Kidney (tissue), 22 donors: ENCODE measurements at places on chromosomes 4 and X. TPM values are rescaled to one million over a fixed set of nuclear protein-coding genes. Genes with fewer than 3 reads are reported as not detected.
A peak's percentile ranks its signal among the peaks of the same experiment; 100 is the strongest.

DNA sequence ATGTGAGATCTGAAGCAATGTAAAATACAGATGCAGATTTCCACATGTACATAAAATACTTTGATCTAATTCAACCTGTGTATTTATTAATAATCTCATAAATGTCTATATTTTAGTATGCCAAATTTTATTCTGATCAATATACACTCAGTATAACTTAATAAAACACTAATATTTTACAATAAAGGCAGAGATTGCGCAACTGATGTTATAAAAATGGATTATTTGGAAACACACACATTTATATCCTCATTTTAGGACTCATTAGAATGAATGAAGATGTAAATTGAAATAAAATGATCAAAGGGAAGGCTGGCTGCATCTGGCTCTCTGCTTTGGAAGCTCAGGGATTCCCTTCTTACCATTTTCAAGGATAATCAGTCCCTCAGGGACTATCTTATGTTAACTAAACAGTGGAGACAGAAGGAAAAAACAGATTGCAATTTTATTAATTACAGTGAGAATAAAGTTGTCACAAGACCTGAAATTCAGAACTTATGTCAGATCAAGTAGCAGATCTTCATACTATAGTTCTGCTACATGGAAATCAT is 900.9 kb upstream of the EPHA5 start:
- H3K36me3 ChIP-seq, result no peaks in the 10 kb centered on the region
- no peak overlapping the region for H3K4me3 ChIP-seq
- H3K27me3 ChIP-seq, result no peaks in the 10 kb centered on the region
- no peak overlapping the region for H3K27ac ChIP-seq
- no peak for DNase-seq

- no peaks in the 10 kb centered on the region for H3K36me3 ChIP-seq
- H3K4me3 ChIP-seq, result no peak overlapping the region
- no peaks in the 10 kb centered on the region for H3K27me3 ChIP-seq
Measured at GRCh38 chr4:2891294-2891693, 47.6 kb downstream of the ADD1 start.

- H3K4me3 ChIP-seq, result no peak overlapping the region
- no peak overlapping the region for H3K27ac ChIP-seq
- H3K27me3 ChIP-seq, result no peaks in the 10 kb centered on the region
- DNase-seq, result no peak
Measured at GRCh38 chrX:84933956-84934556, 69.6 kb upstream of the APOOL start.

DNA sequence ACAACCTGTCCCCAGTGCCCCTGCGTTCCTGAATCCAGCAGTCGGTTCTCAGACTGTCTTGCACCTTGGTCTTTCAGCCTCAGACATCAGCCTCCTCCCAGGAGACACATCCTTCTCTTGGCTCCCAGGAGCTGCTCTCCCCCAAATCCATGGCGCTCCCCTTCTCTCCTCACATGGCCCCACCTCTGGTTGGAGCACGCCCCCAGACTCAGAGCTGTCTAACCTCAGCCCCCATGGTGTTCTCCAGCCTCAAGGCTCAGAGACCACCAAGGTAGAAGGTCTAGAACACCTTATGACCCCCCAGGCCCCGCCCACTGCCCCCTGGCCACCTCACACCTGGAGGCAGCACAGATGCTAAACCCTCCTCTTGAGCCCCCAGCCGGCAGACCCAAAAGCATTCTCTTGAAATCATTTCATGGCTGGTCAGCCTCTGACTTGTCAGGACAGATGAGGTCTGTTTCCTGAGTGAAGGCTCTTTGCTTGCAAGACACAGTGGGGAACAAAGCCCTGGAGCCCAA is 47.9 kb downstream of the ADRA2C start:
- no peak overlapping the region for H3K27ac ChIP-seq
- H3K4me1 ChIP-seq, result no peaks in the 10 kb centered on the region
- DNase-seq, result peak; percentile 34
- H3K27me3 ChIP-seq, result no peaks in the 10 kb centered on the region
- H3K4me3 ChIP-seq, result no peak overlapping the region

- peaks cover 4% of the 10 kb centered on the region for H3K36me3 ChIP-seq
- no peak for DNase-seq
- H3K4me1 ChIP-seq, result no peaks in the 10 kb centered on the region
- H3K27ac ChIP-seq, result peak overlapping the region; percentile 3
- H3K27me3 ChIP-seq, result no peaks in the 10 kb centered on the region
- no peak overlapping the region for H3K4me3 ChIP-seq
Measured at GRCh38 chr4:76737771-76738085, 160.2 kb downstream of the SOWAHB start.

- H3K27ac ChIP-seq, result no peak overlapping the region
- DNase-seq, result no peak
- H3K4me1 ChIP-seq, result no peaks in the 10 kb centered on the region
- no peaks in the 10 kb centered on the region for H3K27me3 ChIP-seq
- H3K4me3 ChIP-seq, result no peak overlapping the region
Measured at GRCh38 chrX:2618516-2618915, 72.6 kb upstream of the CD99 start.

Gene TLR10
- total RNA-seq, result 2.0 TPM

Gene GUCY1A1
- 64.6 TPM for total RNA-seq

Gene CLDN22
- total RNA-seq, result not detected

Gene TBX22
- not detected for total RNA-seq
